ENCODE measurements at places on chromosomes 3 and 15. TPM values are rescaled to one million over a fixed set of nuclear protein-coding genes. Genes with fewer than 3 reads are reported as not detected.
A peak's percentile ranks its signal among the peaks of the same experiment; 100 is the strongest.

GRCh38 chr15:52016316-52016715, 2.7 kb upstream of the MAPK6 start:
- DNase-seq = no peak

- no peak for DNase-seq
Observed at GRCh38 chr3:34374521-34374920, 576.1 kb downstream of the PDCD6IP start.

DNA sequence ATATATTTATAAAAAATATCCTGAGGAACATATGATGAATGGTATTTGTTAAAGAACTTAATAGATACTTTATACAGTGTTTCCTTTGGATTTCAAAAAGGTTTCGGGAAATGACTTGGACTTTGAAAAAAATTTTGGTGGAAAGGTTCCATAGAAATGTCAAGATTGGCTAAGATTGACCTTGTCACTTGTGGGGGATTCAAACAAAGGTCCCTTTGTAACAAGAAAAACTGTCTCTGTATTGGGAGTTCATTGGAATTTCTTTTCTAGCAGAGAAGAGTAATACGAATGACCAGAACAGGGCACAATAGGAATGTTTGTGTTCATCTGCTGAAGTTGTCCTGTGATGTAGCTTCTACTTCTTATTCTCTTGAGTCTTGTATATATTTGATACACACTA, 43.2 kb downstream of the ARHGEF26 start:
- DNase-seq = no peak

GRCh38 chr3:134650431-134651346, at the start of gene KY:
Gene KY, minus strand, starts transcription at chr3:134651022. Its CDS starts 62 bp downstream, at chr3:134650960.
- peak; percentile 22 for DNase-seq

DNA sequence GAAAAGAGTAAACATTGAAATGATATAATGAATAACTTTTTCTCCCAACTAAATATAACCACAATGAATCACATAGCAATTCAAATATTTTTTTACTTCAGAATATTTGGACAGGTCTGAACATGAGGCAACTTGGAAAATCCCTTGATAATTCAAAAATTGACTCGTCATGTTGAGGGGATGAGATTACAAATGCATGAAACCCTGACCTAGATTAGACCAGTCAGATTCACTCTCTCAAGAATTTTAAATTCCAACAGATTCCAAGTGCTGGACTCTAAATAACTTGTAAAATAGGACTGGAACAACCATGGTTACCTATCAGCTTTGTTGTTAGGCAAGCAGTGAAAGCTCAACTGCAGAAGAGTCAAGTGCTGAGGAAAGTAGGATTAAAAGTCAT, 317.5 kb downstream of the GBE1 start:
- peak; percentile 84 for DNase-seq

DNA sequence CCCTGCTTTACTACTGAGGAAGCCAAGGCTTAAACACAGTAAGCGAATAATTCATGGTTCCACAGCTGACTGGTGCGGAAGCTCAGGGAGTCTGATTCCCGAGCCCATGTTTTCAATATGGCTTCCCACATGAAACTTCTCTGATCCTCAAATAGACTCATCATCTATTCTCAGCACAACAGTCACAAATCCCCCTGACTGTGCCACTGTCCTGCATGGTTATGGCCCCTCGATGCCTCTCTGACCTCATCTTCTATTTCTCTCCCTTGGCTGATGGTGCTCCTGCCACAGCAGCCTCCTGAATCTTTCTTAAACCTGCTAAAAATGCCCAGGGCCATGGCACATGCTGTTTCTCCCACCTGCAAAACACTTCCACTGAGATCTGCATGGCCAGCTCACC, 43.2 kb downstream of the SRGAP3 start:
- no peak for DNase-seq

GRCh38 chr3:153456833-153457545, 295.0 kb downstream of the RAP2B start:
- no peak for DNase-seq

GRCh38 chr15:63226966-63227401, 37.6 kb downstream of the RAB8B start:
- no peak for DNase-seq

GRCh38 chr15:71244250-71244649, 129.0 kb downstream of the THSD4 start:
- no peak for DNase-seq

DNA sequence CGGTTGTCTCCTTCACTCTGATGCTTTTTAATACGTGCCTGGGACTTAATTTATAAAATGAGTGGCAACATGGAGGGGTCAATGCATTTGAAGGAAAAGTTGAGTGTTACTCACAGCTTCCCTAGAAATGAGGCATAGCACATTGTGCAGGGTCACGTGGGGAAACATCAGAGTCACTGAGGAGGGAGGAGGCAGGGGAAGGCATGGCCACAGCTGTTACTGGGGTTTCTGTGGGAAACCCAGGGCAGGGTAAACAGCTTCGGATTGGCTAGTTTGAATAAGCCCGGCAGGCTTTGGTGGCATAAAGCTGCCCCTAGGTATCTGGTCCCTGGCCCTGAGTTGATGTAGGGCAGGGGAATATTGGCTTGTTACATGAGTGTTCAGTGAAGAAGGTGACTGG, 98.9 kb upstream of the ST8SIA2 start:
- DNase-seq = no peak

DNA sequence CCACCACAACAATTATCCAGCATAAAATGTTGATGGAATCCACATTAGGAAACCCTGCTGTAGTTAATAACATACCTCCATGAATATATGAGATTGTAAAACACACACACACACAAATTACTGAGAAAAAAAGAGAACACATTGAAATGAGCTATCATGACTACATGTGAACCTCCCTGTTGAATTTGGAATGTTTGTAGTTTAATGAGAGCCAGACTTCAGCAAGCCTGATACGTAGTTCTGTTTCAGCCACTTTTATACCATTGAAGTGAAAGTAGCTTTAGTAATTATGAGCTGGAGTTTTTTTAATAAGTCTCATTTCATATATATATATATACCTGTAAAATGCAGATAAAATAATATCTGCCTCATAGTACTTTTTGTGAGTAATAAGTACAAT, 1146.4 kb downstream of the NAALADL2 start:
- DNase-seq = no peak

DNA sequence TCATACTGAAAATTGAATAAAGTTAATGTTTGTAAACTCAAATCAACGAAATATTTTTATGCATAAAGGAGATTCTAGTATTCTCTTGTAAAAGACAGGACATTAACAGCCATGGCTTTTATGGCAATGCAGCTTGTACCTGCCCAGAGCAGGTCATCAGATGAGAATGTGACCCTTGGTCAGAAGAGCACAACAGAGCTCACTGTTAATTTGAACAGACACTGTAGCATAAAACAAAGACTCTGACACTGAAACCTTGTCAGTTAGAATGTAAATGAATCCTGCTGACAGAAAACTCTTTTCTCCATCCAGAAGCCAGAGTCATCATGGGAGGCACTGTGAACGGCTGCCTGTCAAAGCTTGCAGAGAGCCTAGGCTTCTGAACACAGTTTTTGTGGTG, 410.6 kb downstream of the RAP2B start:
- DNase-seq = no peak

Gene MCF2L2
- 3.6 TPM for total RNA-seq

Gene RABL3
- 14.5 TPM for total RNA-seq

Gene HYAL1
- 0.17 TPM for total RNA-seq

Gene CLRN1
- total RNA-seq = not detected

Gene C15orf62
- total RNA-seq = 0.21 TPM

Gene ARF4
- total RNA-seq = 208 TPM

Gene NCKIPSD
- 16.9 TPM for total RNA-seq

Gene MYL3
- not detected for total RNA-seq

Measured in mammary epithelial cell (primary cell).